ENCODE measurements at places on chromosomes 6 and 20.
A peak's percentile ranks its signal among the peaks of the same experiment; 100 is the strongest.

- DNase-seq = no peak
Measured at GRCh38 chr6:55678330-55679224, 99.6 kb upstream of the HMGCLL1 start.

DNA sequence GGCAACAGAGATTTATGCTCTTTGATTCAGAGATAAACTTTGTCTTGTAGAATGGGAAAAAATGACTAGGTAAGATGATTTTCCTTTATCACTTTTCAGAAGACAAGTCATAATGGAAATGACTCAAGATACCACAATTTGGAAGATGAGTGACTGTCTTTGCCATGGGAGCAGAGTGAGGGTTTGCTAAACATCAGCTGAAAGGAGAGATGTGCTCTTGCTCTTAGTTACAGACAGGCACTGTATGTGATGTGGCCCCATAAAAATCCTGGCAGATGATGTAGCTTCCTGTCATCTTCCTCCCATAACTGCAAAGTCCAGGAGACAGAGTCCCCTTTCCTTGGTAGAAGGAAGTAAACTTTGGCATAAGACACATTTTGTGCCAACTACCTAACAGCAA is 47.6 kb downstream of the BACH2 start:
- DNase-seq = no peak

- no peak for DNase-seq
Measured at GRCh38 chr6:4472969-4473642, 303.1 kb upstream of the CDYL start.

DNA sequence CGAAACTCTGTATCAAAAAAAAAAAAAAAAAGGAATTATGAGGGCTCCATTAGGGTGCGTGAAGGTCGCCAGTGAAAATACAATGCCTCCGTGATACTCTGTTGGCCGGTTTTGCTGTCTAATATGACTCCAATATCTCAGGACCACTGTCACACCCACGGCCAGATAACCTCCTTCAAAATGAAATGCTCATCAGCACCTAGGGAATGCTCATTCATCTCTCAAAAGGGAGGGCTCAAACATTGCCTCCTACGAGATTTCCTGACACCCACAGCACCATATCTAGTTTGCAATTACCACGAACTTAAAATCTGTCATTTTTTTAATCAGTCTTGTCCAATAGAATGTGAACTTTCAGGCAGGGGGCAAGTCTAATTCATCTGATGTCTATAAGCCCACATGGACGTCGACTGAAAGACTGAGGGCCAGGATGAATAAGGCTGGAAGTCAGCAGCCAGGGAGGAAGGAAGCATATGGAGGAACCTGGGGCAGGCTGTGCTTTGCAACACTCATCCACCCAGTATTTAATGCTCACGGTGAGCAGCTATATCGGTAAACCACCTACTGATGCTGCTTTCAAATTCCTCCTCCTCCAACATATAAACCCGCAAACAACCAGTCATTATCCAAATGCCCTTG is 42.8 kb downstream of the MAP3K5 start:
- DNase-seq = no peak

GRCh38 chr6:45881705-45882467 is 133.8 kb downstream of the CLIC5 start:
- DNase-seq = no peak

DNA sequence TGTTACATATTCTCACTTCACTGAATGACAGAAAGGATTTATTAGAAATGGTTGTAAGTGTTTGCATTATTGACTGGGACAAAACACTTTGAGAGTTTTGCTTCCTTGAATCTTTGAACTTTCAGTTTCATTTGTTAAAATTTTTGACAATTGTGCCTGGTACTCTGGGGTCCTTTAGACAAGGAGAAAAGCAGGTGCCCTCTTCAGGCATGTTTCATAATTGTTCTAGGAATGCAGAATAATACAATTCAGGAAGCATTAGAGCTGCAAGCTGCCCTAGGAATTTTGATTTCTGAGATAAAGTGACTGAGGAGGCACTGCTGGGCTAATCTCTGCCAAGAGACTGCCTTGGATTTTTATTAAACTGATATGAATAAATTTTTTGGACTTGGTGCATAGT is 49.7 kb downstream of the TOP1 start:
- DNase-seq = no peak

DNA sequence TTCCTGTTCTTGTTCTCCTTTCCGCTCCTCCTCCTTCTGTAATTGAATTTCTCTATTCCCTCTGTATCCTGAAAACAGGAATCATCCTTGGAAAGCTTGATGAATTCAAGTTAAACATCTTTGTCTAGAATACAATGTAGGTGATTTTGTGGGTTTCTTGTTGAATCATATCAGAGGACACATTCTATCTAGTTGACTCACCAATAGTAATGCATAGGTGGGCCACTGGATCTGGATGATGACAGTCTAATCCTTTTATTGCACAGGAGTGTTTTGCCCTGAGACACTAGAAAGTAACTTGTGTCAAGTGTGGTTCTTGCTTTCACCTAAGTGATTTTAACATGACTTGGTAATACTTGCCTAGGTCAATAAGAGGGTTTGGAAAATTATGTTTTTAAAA is 164.3 kb downstream of the RFPL4B start:
- DNase-seq = no peak

GRCh38 chr6:19691465-19692167 is 145.6 kb upstream of the ID4 start:
- peak; percentile 20 for DNase-seq

- no peak for DNase-seq
Measured at GRCh38 chr6:166335378-166336302, 6.7 kb downstream of the SFT2D1 start.

DNA sequence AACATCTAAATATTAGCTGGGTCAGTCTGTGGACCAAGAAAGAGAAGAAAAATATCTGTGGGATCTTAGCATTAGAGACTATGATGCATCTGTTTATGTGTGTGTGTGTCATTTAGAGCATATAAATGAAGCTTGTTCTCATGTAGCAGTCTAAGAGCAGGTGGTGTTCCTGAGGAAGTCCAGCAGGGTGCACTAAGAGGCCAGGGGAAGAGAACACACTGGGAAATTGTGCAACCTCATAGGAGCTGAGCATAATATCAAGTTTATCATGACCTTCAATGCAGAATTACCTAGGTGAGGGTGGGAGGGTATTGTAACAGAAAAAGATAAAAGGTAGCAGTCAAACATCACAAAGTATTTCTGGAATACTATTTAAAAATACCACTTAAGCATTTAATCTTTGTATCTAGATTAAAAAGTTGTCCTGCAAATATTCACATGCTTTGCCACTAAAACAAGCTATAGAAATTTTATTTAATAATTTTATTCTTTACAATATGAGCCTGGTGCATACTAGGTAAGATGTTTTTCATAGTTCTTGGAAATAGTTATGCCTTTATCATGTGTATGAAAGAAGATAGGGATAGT is 80.5 kb downstream of the SMPDL3A start:
- DNase-seq = no peak

DNA sequence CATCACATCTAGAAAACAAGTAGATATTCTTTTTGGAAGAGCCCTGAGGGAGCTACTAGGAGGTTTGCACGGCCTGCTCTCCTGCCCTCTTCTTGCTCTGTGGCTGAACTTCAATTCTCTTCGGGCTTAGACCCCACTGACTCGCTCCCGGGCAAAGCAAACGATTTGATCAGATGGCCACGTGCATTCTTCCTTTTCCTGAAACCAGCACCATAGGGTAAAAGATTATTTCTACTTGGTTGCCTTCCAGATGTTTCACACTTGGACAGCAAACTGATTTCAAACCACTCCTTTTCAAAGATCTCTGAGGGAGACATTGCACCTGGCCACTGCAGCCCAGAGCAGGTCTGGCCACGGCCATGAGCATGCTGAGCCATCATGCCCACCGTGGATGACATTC is at the start of gene SLC22A1:
Gene SLC22A1, plus strand, starts transcription at position 258 of the 400 bp plus-strand sequence. Its CDS starts 121 bp downstream, at position 379.
- DNase-seq = no peak

GRCh38 chr6:21679761-21680265 is 86.3 kb downstream of the SOX4 start:
- DNase-seq = no peak

- no peak for DNase-seq
Measured at GRCh38 chr6:160300076-160300695, 41.6 kb upstream of the SLC22A2 start.

GRCh38 chr6:145886228-145886956 is 71.8 kb upstream of the FBXO30 start:
- no peak for DNase-seq

GRCh38 chr6:31901953-31902643 is at the start of gene ZBTB12:
Gene ZBTB12, minus strand, starts transcription at chr6:31902086. Its CDS starts 781 bp downstream, at chr6:31901305.
- DNase-seq = peak; percentile 96

DNA sequence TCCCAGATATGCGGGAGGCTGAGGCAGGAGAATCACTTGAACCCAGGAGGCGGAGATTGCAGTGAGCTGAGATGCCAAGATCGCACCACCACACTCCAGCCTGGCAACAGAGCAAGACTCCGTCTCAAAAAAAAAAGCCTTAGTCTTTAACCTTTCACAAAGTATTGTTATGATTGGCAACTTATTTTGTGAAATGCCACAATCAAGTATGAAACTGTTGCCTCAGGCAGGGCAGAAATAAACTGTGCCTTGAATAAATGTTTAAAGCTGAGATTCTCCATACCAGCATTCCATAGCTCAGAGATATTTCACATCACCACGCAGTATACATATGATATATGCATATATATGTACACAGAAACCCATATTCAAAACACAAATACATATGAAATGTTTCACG is 120.1 kb upstream of the CCDC28A start:
- no peak for DNase-seq

DNA sequence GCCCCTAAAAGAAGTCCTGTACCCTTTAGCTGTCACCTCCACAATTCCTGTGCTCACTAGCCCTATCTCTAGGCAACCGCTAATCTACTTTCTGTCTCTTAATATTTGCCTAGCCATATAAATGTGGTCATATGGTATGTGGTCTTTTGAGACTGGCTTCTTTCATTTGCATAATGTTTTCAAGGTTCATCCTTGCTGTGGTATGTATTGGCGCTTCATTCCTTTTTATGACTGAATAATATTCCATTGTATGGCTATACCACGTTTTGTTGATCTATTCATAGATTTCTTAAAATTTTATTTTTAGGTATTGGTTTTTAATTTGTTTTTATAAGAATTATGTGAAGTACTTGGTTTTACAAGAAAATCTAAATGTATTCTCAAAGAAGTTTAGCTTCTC is 70.0 kb downstream of the MAP3K4 start:
- DNase-seq = no peak

DNA sequence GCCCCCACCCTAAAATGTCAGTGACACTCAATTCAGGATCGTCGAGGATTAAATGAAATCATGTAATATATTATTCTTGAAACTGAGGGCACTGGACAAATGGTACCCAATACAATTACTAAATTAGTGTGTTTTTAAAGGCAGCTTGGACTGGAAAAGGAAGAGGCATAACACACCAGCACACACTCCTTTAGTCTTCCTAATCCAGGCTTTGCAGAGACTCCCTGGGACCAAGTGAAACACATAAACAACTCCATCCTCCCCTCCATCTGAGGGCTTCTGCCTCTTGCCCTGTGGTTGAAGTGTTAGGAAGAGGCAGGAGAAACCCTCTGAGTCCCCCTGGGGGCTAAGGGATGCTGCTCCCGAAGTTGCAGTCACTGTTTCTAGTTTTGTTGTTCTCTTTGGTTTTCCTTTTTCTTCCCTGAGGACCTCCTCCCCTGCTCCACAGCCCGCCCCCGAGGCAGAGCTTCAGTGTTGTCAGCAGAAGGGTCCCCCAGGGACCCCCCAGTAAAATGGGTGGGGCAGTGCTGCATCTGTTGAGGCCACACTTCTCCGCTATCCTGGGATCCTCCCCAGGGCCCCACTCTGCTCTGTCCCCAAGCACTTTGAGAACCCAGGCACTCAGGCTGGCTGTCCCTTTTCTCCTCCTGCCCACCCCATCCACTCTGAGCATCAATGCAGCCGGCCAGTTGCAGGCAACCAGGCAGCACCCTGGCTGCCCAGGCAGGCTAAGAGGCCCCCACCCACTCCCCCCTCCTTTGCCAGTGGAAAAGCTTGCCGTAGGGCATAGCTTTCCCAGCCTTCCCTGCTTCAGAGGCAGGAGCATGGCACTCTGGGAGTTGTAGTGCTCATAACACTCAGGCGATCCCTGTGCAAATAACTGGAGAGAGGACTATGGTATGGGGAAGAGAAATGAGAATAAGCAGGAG is 5.9 kb downstream of the TMEM63B start:
- DNase-seq = peak; percentile 52

DNA sequence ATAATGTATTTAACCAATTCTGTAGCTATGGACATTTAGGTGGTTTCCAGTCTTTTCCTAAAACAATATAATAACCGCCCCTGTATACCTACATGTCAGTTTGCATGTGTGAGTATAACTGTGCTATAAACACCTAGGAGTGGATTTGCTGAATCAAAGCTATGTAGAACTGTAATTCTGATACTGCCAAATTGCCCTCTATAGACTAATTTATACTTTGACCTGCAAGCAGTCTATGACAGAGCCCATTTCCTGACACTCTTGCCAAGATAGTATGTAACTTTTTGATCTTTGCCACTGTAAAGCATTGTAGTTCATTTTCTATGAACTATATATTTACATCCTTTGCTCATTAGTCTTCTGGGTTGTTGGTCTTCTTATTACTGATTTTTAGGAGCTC is 19.5 kb downstream of the FERMT1 start:
- no peak for DNase-seq

DNA sequence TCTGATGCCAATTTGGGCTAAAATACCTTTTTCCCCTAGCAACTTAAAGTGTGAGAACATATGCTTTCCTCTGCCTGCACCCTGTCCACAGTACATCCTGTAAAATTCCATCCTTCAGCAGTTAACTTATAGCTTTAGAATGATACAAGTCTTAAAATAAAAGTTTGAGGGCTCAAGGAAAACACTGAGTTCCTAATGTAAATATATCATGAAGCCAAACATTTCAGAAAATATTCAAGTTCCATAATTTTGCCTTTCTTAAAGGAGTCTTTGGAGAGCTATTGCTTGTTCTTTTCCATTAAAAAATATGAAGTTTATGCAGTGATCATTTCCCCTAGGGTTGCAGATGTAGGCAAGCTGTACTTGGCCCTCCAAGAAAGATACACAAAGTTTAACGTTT is 303.8 kb downstream of the COL12A1 start:
- no peak for DNase-seq

- no peak for DNase-seq
Measured at GRCh38 chr6:81026041-81026553, 726.4 kb downstream of the TENT5A start.
